ENCODE measurements at places on chromosomes 4 and X. TPM values are rescaled to one million over a fixed set of nuclear protein-coding genes. Genes with fewer than 3 reads are reported as not detected.

DNA sequence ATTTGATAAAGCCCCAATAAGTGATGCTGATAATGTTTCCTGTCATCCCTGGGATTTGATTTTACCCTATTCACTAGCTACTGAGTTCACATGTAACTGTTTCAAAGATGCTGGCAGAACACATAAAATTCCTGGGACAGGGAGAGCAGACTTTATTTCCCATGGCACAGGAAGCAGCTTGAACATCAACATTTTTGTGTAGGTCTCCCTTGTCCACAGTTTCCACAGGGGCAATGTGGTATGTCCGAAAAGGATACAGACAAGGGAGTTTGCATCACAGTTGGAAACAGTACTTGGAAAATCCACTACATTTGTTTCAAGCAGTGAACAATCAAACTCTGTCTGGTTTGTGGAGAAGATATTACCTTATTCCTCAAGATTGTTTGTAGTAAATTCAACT, 129.2 kb upstream of the KLHL4 start:
- DNase-seq, result no peak

Gene BMP3
- 0.04 TPM for polyA plus RNA-seq

DNA sequence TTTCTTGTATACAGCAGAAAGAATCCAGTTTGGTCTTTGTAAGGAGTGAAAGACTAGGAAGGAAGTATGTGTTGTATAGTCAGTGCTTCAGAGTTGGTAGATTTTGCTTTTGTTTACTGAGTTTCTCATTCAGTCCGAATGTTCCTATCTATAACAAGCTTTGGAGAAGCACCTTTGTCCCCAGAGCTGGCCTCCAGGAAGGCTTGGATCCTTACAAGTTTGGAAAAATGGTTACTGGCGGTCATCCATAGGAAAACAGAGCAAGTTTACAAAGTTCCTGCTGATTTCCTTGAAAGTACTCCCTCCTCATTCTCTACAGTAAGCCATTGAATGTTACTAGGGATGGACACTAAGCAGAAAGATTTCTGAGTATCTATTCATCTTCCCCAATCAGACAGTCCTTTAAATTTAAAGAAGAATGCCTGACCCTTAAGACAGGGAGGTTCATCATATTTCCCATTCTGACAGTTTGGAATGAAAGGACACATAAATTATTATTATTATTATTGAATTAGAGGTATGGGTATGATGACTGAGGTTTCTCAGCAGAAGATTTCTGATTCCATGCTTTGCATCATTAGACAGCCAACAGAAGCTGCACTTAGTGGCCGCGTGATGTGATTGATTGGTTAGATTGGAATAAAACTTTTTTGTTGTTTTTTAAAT, 35.8 kb downstream of the FAT4 start:
- DNase-seq, result no peak

- DNase-seq, result no peak
These were observed 8.2 kb upstream of the GPR78 start for GRCh38 chr4:8571702-8572685.

DNA sequence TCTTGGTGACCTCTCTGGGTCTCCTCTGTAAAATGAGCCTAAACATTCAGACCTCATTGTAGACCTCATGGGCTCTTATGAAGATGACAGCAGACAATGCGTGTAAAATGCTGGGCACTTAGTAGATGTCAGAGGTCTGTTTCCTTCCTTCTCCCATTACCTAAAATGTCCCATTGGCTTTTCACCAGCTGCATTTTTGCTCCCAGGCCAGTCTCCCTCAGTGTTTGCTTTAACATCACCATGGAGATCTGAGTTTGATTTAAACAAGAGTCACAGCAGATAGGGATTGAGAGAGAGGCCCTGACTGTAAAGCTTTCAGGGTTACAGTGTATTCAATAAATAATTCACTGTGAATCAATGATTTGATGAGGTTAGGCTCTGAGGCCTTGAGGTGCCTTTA, 24.3 kb downstream of the PSAPL1 start:
- DNase-seq, result peak; percentile 2

Gene SSR4
- polyA plus RNA-seq, result 480 TPM

- DNase-seq, result no peak
These were observed 19.3 kb downstream of the DDIT4L start for GRCh38 chr4:100170986-100171385.

GRCh38 chr4:37685823-37686372, 278 bp downstream of the RELL1 start:
- DNase-seq, result peak; percentile 22

GRCh38 chr4:119725688-119726330, 97.2 kb upstream of the PDE5A start:
- peak; percentile 70 for DNase-seq

DNA sequence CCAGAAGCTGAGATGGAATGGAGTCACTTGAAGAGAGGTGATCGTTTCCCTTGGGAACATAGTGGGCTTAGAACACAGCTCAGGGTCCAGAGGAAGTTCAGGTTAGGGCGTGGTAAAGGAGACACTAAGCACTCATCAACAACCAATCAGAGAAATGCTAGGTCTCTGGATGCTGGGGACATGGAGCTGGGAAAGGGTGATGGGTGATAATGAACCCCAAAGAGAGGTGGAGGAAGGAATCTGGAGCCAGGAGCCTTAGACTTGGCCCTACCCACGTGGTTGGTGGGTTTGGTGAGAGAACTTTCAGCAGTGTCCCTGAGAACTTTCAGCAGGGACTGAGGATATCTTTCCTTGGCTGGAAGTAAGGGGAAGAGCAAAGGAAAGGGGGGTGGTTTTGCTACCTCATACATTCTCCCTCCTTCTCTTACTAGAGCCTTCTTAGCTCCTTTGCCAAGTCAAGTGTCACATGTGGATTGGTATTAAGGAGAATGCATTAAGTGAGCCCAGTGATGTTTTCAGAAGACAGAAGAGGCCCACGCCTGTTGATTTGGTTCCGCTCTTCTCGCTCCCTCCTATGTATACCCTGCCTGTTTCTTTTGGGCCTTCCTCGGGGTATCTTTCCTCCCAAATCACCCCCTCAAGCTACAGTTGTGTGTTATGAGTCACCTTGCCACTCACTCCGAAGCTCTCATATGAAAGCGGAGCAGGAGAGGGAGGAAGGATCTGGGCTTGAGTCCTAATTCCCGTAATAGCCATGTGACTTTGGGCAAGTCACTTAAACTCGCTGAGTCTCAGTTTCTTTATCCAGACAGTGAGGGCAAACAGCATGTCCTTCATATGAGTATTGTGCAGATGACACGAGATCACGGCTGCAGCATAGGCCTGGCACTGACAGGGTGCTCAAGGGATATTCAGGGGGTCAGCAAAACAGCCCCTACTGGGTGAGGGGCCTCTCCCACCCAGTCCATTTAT, 63.1 kb downstream of the TSC22D3 start:
- peak; percentile 21 for DNase-seq

DNA sequence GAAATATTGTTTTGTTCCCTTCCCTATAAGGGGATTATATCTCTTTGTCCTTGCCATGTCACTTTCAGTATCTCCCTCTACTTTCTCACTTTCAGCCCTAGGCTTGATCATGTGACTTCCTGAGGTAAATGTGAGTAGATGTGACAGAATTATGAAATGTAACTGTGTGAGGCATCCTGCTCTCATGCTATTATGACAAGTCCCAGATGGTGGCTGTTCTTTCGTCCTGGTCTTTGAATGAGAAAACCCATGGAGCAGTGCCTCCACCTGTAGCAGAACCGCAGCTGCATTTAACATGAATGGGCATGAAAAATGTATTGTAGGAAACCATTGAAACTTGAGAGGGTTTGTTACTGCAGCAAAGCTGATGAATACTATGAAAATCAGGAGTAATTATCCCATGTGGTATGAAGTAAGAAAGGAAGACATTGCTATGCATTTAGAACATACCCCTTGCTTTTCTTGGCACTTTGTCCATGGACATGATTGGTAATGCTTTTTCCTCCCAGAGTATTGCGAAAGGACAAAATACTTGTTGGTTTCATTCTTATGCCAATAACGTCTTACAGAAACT, 202.2 kb upstream of the GPRIN3 start:
- peak; percentile 84 for DNase-seq

- DNase-seq, result peak; percentile 91
These were observed 118.0 kb downstream of the SLC4A4 start for GRCh38 chr4:71456841-71457240.

GRCh38 chrX:7614616-7615015, 228.4 kb upstream of the VCX start:
- DNase-seq, result no peak

- no peak for DNase-seq
These were observed 43.0 kb downstream of the C4orf33 start for GRCh38 chr4:129138810-129139496.

Gene ZNF157
- not detected for polyA plus RNA-seq

GRCh38 chr4:123488916-123489315, 92.3 kb downstream of the SPRY1 start:
- peak; percentile 86 for DNase-seq

- no peak for DNase-seq
These were observed 55.3 kb downstream of the GPR143 start for GRCh38 chrX:9710332-9710731.

GRCh38 chr4:124083711-124084110, 628.8 kb downstream of the ANKRD50 start:
- no peak for DNase-seq

DNA sequence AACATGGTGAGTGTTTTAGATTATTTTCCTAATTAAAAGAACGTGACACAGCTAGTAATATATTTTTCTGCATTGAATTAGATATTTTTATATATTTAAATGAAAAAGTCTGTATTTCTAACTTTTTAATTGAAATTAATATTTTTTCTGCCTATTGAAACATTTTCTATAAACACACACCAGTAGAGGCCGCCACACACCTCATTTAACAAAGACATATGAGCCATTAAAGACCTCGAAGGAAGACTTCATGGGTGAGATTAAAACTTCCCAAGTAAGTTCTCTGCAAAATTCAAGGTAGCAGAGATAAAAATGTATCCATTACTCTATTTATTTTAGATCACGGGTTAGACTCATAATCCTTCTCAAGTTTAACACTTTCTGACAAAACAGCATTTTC, 8.3 kb downstream of the SLITRK2 start:
- no peak for DNase-seq

GRCh38 chr4:171718069-171718468, 95.1 kb upstream of the GALNTL6 start:
- DNase-seq, result no peak

GRCh38 chr4:28082686-28083390, 1222.2 kb downstream of the STIM2 start:
- peak; percentile 19 for DNase-seq

- no peak for DNase-seq
These were observed 51.2 kb upstream of the KLF3 start for GRCh38 chr4:38612646-38613414.

DNA sequence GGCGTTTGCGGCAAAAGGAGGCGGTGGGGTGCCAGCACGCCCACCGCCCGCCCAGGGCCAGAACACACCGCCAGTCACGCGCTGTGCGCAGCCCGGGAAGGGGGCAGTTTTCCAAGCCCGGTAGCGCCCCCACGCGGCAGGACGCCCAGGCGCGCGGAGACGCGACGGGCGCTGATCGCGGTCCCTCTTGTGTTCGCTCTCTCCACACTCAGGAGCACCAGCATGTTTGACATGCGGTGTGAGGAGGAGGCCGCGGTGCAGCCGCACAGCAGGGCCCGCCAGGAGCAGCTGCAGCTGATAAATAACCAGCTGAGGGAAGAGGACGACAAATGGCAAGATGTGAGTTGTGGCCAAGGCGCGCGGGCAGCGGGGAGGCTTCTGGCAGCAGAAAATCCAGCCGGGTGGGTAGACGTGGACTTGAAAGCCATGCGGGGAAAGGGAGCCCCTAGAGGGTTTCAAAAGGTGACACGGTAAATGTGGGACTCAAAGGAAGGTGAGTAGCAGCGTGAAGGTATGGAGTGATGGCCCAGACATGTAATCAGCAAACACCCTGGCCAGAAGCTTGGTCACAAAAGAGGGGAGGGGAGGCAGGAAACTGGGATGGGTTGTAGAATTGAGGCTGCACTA, 104.1 kb downstream of the PHOX2B start:
- DNase-seq, result peak; percentile 16

Gene GNRHR
- polyA plus RNA-seq, result not detected

GRCh38 chr4:155914782-155915181, 11.3 kb downstream of the TDO2 start:
- DNase-seq, result no peak

DNA sequence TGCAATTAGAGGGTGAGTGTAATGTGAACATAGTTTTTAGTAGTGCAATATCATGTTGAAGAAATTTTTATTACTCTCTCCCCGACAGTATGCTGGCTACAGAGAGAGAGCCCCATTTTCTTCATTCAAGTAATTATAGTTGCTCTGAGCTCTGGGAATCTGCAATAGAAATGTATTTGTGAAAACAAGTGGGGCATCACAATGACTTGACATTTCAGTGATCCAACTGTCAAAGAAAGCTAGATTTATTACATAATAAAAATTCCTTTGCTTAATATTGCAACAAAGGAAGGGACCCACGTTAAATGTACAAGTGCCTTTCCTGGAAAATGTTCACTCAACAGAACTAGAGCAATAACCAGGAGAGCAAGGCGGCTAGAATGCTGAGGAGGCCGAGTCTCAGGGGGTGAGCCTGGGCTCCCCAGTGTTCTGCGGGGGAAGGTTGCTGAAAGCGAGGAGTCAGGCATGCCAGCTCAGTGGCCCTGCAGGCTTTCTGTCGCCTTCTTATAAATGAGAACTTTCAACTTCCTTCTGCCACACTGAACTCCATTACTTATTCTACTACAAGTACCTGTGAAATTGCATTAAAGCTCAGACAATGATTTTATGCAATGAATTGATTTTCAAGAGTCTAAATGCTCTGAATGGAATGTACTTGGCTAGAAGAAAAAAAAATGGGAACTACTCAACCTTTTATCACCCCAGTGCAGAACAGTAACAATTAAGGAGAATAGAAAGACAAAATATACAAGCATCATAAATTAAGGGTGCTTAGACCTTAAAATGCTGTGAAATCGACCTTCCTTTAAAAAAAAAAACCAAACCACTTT, 476.4 kb downstream of the AFF2 start:
- no peak for DNase-seq

Data from IMR-90 (cell line).